ENCODE measurements at places on chromosomes 2 and 18.

DNA sequence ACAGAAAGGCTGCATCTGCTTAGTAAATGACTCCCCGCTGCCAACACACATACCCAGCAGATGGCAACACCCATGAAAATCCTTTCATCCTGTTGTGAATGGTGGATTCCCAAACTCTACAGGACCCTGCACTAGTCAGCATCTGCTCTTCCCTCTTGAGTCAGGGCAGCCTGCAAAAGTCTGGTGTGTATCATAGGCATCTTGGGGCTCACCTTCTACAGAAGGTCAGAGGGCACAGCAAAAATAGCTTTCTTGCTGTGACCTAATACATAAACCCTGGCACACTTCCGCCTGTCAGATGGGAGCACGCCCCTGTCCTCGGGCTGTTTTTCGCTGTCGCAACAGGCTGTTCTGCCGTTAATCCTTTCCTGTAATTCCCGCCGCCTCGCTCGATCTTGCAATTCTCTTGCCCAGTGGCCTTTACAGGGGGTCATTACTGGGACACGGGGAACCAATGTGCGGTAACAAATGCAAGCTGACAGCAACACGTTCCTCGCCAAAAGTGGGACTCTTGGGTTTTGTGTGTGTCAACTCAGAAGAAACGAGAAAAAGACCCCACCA, 19.9 kb upstream of the SCYGR1 start:
- no peak for DNase-seq

DNA sequence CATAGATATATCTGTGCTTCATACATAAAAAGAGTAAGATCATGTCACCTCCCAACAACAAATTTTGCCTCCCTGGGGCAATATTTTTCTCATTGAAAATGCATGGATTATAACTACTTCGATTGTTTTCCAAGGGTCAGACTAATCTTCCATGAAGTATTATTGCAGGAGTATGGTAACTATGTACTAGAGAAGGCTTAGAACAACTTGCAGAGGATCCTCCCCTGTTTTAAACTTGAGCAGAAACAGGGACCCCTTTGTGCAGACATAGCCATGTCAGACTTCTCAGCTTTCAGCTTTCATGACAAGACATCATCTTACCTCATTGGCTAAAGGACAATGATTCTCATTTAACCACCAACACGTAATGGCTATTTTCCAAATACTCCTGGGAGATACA, 13.2 kb upstream of the RAB27B start:
- DNase-seq = no peak

DNA sequence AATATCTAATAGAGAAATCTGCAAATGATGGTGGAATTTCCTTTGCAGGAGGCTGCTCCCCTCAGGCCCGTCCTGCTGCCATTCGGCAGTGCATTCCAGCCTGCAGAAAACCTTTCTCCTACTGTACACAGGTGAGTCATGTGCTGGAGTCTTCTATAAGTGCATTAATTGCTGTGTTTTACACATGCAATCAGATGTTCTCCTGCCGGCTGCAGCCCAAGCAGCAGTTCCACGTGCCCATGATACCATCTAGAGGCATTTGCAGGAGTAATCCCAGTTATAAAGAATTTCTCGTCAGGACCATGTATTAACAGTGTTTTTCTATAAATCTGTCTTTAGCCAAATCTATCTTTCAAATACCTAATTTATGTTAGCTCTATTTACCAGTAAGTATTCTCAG, 304.7 kb upstream of the HNMT start:
- no peak for DNase-seq

DNA sequence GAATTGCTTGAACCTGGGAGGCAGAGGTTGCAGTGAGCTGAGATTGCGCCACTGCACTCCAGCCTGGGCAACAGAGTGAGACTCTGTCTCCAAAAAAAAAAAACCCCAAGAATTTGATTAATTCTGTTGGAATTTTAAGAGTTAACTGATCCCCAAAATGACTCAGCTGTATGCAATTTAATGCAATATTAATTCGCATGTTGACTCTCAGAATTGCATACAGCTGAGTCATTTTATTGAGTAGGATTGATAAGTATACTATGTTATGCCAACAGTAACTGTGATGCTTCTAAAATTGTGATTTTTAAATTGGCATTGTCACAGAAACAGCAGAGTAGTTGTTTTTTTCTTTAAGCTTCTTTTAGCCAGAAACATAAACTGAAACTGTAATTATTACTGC, 19.6 kb downstream of the MSH2 start:
- no peak for DNase-seq

DNA sequence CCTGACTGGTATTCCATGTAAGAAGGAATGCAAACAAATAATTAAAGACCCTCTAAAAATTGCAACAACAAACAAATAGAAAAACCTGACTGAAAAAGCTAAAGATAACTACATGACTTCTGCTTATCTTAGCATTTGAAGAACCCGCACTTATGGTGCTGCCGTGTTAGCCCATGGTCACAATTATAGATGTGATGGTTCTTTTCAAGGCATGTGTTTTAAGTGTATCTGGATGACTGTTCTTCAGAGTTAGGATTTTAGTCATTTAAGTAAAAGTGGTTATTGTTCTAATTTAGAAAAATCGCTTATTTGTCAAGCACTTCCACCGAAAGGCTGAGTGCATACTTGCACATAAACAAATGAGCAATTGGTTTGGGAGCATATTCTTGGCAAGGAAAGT, 77.3 kb downstream of the CPS1 start:
- DNase-seq = no peak

DNA sequence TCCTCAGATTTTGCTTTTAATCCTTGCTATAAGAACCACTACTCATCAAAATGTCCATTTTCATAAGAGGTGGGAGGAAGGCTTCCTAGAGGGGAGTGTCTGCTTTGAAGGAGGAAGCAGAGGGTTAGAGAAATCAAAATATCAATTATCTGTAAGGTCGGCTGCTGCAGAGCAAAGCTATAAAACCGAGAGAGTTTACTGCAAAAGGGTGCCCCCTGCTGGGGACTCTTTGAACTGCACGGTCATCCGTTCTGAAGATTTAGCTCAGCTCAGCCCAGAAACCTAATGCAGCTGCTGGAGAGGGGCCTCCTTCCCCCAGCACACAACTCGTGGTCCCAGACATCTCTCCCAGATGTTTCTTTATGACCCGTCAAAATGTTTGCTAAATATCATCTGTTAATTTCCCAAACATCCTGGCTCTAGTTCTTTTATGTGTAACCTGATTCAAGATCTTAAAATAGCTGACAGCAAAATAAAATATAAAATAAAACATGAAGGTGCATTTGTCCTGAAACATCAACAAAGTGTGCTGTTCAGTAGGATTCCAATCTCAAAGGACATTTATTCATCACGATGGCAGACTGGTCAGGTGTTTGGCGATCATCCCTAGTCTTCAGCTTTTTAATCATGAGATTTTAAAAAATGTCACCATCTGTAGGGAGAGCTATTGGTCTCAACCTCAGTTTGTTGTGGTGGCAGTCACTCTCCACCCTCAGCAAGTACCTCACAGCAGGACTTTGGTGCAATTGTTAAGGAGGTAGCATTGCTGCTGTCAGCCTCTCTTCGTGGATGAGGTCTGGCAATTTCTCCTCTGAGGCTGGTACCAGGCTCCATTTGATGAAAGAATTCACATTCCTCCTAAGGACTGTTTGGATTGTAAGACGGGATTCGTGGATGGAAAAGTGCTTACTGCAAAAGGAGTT, 185.9 kb downstream of the MTX2 start:
- DNase-seq = peak; percentile 73

- no peak for DNase-seq
These were observed 158.7 kb upstream of the MYO3B start for GRCh38 chr2:170019060-170019805.

DNA sequence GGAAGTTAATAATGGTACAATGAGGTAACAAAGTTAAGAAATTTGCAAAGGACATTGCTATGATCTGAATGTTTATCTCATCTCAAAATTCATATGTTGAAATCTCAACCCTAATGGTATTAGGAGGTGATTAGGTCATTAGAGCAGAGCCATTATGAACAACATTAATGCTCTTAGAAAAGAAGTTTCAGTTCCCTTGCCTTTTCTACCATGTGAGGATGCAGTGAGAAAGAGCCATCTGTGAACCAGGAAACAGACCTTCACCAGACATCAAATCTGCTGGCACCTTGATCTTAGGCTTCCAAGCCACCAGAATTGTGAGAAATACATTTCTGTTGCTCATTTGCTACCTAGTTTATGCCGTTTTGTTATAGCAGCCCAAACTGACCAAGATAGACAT, 757.6 kb downstream of the NR4A2 start:
- DNase-seq = no peak

DNA sequence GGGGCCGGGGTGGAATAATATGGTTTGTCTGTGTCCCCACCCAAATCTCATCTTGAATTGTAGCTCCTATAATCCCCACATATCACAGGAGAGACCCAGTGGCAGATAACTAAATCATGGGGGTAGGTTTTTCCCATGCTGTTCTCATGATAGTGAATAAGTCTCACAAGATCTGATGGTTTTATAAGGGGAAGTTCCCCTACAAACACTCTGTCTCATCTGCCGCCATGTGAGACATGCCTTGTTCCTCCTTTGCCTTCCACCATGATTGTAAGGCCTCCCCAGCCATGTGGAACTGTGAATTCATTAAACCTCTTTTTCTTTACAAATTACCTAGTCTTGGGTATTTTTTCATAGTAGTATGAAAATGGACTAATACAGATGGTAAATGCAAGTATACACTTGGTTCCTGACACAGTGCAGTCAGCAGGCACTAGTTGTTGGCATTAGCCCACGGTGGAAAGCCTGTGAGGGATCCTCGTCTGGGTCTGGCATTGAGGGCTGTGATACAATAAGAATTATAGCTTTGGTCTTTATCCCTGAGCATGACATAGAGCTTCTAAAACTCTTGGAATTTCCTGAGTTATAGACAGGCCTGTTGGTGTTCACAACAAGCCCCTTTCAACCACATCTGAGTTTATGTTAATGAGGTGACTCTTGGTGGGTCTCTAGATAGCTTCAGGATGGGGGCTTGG, 135.8 kb downstream of the CABLES1 start:
- no peak for DNase-seq

DNA sequence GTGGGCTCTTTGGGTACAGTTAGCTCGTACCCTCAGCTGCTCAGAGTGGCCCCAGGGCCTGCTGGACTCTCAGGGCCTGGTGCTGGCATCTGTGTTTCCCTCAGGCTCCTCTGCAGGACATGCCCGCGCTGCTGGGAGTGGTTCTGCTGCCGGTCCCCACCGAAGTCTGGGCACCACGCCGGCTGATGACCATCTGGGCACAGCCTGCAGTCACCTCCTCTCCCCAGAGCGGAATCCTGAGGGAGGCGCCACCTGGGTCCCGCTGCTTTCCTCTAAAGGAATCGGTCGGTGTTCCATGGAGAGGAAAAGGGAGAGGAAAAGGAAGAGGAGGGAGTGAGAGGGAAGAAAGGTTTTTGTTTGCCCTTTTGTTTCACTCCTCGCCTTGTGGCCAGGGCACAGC, 43.6 kb downstream of the MC2R start:
- DNase-seq = no peak

- DNase-seq = no peak
These were observed 26.0 kb downstream of the ATOH8 start for GRCh38 chr2:85779641-85780315.

DNA sequence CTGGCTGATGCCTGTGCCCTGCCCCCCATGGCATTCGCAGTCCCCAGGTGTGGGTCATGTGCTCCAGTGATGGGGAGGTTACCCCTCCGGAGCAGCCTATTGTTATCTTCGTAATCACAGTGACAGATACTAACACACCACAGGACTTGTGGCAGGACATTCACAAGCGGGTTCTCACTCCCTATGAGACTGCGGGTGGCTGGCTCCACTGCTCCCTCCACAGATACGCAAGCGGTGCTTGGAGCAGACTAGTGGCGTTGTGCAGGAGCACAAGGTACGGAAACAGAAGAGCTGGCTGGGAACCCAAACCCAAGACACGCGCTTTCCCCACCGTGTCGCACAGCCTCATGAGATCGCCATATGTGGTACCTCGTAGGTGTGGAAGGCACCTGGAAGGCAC, 52.2 kb downstream of the ACKR3 start:
- no peak for DNase-seq

DNA sequence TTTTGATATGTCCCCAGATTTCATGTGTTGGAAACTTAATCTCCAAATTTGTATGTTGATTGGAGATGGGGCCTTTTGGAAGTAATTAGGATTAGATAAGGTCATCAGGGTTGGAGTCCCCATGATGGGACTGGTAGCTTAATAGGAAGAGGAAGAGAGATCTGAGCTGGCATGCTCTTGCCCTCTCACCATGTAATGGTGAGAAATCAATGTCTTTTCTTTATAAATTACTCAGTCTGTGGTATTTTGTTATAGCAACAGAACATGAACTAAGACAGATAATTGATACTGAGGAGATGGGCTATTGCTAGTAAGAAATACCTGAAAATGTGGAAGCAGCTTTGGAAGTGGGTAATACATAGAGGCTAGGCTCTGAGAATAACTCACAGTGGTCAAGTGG, 48.0 kb downstream of the CDC42EP3 start:
- no peak for DNase-seq

DNA sequence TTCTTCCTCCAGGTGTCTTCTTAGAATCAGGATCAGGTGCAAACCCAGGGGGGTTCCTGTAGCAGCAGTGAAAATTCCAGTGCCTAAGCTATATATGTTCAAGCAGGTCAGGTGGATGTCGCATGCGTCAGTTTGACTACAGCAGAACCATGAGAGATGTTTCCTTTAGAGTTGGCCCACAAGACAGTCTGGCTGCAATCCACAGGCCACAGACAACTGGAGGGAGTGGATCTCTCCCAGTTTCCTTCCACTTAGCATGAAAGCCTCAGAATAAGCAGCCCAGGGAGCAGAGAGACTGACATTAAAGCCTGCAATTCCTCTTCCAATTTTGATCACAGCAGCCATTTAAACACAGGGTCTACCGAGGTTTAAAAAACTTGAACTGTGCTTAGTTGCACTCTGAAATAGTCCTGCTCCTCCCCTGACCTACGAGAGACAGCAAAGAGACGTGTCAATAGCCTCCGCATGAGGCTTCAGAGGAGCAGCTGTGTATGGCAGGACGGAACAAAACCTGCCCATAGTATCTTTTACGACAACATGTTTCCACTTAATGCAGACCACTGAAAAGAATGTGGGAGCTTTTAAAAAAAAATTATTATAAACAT, 988 bp upstream of the KCNE4 start:
- no peak for DNase-seq

DNA sequence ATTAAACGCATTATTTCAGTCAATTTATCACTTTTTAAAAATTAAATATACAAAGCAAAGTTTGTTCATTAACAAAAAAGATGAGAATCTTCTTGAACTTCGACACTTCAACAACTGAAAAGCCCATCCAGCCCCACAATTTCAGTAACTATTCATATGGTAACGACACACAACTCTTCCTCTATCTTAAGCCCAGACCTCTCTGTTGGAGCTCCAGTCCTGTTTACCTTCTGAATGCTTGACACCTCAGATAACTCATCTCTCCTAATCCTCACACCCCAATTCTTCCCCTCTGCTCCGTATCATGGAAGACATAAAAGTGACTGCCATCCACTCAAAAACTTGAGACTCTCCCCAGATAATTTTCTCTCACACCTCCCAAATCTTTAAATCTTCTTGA, 12.6 kb downstream of the USP37 start:
- no peak for DNase-seq

GRCh38 chr2:164764996-164765395, 76.6 kb downstream of the COBLL1 start:
- no peak for DNase-seq

All from stimulated activated CD4-positive, alpha-beta T cell treated with anti-CD3 and anti-CD28 coated beads, TNF-alpha, amount 100 ng/mL, for 4 hours (primary cell).